Activated CD8-positive, alpha-beta memory T cell treated with anti-CD3 and anti-CD28 coated beads, Interleukin-2, amount 10 ng/mL, durations not matched to agents 7 days and 5 days (primary cell): ENCODE measurements at places on chromosomes 2 and 18. TPM values are rescaled to one million over a fixed set of nuclear protein-coding genes. Genes with fewer than 3 reads are reported as not detected.
A peak's percentile ranks its signal among the peaks of the same experiment; 100 is the strongest.

DNA sequence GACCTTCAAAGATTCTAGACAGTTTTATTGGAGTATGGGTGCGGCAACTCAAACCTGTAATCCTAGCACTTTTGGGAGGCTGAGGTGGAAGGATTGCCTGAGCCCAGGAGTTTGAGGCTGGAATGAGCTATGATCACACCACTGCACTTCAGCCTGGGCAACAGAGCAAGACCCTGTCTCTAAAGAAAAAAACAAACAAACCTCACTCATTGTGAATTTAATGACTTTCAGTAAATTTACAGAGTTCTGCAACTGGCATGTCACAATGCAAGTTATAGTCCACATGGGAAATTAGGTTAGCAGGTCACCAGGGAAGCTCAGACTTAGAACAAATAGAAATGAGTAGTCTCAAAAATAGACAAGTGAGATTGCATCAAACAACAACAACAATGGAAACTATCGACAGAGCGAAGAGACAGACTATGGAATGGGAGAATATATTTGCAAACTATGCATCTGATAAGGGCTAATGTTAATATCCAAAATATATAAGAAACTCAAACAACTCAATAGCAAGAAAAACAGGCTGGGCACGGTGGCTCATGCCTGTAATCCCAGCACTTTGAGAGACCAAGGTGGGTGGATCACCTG lies 6.7 kb upstream of the NRBP1 start:
- DNase-seq = no peak

DNA sequence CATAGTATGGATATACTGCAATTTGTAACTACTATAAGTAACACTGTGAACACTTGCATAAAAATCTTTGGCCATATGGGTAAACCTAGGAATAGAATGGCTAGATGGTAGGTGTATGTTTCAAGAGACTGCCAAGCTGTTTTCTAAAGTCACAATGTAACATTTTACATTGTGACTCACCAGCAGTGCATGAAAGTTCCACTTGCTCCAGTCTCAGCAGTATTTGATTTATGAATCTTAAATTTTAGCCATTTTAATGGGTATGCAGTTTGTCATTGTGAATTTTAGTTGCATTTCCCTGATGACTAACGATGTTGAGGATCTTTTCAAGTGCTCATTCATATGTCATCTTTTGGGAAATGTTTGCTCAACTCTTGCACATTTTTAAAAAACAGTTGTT lies 86.1 kb downstream of the FARSB start:
- DNase-seq = no peak

GRCh38 chr2:174012347-174013314 lies 47.5 kb upstream of the SP3 start:
- peak; percentile 50 for DNase-seq

DNA sequence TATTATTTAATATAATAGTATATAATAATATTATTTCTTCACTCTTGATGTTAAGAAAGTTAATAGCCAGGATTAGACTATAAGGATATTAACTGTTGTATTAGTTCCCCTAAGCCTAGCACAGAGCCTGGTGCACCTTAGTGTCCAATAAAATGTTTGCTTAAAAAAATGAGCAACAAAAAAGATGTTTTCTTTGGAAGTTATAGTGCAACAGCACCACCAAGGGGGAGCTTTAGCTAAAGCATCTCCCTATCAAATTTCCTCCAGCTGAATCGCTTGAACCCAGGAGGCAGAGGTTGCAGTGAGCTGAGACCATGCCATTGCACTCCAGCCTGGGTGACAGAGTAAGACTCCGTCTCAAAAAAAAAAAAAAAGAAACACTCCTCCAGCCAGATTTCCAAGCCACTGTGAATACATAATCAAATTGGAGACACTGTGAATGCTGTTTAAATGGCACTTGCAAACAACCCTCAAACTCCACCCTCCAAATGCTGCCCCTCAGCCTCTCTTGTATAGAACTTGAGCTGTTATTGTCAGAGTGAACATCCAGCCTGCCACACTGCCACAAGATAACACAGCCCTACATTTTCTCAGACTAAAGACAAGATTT lies 221.9 kb downstream of the DYM start:
- no peak for DNase-seq

- DNase-seq = no peak
These were observed 244.6 kb upstream of the HNRNPA3 start for GRCh38 chr2:176967911-176968450.

- DNase-seq = no peak
These were observed 29.6 kb downstream of the MREG start for GRCh38 chr2:215983581-215984351.

DNA sequence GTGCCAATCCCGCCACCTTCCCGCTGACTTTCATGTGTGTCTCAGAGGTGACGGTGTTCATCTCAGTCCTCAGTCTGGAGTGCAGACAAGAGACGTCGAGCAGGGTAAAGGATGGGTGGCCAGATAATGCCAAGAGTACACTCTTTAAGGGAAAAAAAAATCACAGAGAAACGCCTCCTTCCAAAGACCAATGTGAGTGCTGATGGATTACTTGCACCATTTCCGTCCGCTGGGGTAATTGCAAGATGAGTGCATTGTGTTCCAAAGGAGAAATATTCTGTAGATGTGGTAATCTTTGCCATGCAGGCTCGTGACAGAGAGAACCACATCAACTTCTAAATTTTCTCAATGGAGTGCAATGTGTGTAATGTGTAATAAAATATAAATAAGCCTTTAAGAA lies 81.0 kb downstream of the KLHL29 start:
- DNase-seq = no peak

GRCh38 chr2:218582076-218582475 lies 13.4 kb downstream of the CNOT9 start:
- peak; percentile 42 for DNase-seq

The UGT1A6 gene
- total RNA-seq = not detected

The WDR33 gene
- 72.4 TPM for total RNA-seq

The CPLX4 gene
- total RNA-seq = not detected

The RNF181 gene
- total RNA-seq = 100 TPM

The MEP1B gene
- total RNA-seq = 0.20 TPM

The DTYMK gene
- total RNA-seq = 79.9 TPM
